ENCODE measurements at places on chromosomes 3 and 15. TPM values are rescaled to one million over a fixed set of nuclear protein-coding genes. Genes with fewer than 3 reads are reported as not detected.

MYH15 gene
- 0.59 TPM for total RNA-seq

GRCh38 chr3:99575683-99576082, 62.7 kb upstream of the COL8A1 start:
- H3K36me3 ChIP-seq: no peaks in the 10 kb centered on the region
- H3K27me3 ChIP-seq: no peaks in the 10 kb centered on the region
- DNase-seq: no peak

ESYT3 gene
- 2.6 TPM for total RNA-seq

- no peak for DNase-seq
- H3K36me3 ChIP-seq: no peaks in the 10 kb centered on the region
- no peaks in the 10 kb centered on the region for H3K27me3 ChIP-seq
- H3K4me1 ChIP-seq: no peaks in the 10 kb centered on the region
- no peak overlapping the region for H3K4me3 ChIP-seq
- no peak overlapping the region for H3K27ac ChIP-seq
These were observed 293.8 kb downstream of the ROBO1 start for GRCh38 chr3:79473993-79474392.

DNA sequence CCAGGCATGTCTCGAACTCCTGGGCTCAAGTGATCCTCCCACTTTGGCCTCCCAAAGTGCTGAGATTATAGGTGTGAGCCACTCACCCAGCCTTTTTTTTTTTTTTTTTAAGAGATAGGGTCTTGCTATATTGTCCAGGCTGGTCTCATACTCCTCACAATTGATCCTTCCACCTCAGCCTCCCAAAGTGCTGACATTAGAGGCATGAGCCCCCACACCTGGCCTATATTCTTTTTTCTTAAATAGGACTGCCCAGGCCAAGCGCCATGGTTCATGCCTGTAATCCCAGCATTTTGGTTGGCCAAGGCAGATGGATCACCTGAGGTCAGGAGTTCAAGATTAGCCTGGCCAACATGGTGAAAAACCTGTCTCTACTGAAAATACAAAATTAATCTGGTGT, 12.5 kb downstream of the NR1I2 start:
- H3K36me3 ChIP-seq: no peaks in the 10 kb centered on the region
- H3K4me1 ChIP-seq: peaks cover 4% of the 10 kb centered on the region
- no peaks in the 10 kb centered on the region for H3K27me3 ChIP-seq
- no peak for DNase-seq
- H3K27ac ChIP-seq: no peak overlapping the region
- no peak overlapping the region for H3K4me3 ChIP-seq

DNA sequence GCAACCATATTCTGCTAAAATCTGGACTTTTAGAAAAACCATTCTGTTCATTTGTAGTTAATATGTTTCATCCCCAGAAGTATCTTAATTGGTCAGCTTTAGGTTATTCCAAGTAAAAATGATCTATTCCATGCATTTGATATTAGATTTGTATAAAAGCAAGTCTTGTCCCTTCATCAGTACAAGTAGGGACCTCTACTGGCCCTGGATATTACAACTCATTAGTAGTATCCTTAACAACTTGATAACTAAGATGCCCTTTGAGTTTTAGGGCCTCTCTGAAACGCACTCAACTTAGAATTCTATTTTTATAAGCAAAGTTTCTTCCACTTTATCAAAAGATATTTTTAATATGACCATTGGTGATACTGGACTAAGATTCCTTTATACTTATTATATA, 25.3 kb upstream of the SELENOT start:
- peaks cover 52% of the 10 kb centered on the region for H3K36me3 ChIP-seq
- H3K4me3 ChIP-seq: no peak overlapping the region
- no peaks in the 10 kb centered on the region for H3K27me3 ChIP-seq
- no peaks in the 10 kb centered on the region for H3K4me1 ChIP-seq
- no peak overlapping the region for H3K27ac ChIP-seq
- DNase-seq: no peak

XYLB gene
- 1.4 TPM for total RNA-seq

GRCh38 chr3:57918123-57918837, 89.9 kb upstream of the FLNB start:
- peaks cover 18% of the 10 kb centered on the region for H3K36me3 ChIP-seq
- peak; percentile 89 for DNase-seq
- H3K4me1 ChIP-seq: peaks cover 5% of the 10 kb centered on the region
- H3K4me3 ChIP-seq: no peak overlapping the region

- H3K4me3 ChIP-seq: no peak overlapping the region
- peaks cover 5% of the 10 kb centered on the region for H3K27me3 ChIP-seq
- DNase-seq: peak; percentile 78
These were observed 19.8 kb downstream of the CYP19A1 start for GRCh38 chr15:51318382-51319150.

GRCh38 chr3:115330430-115330829, 183.3 kb upstream of the ZBTB20 start:
- peak; percentile 75 for DNase-seq
- peak overlapping the region; percentile 34 for H3K27ac ChIP-seq
- peaks cover 9% of the 10 kb centered on the region for H3K4me1 ChIP-seq
- no peak overlapping the region for H3K4me3 ChIP-seq
- H3K36me3 ChIP-seq: no peaks in the 10 kb centered on the region

DNA sequence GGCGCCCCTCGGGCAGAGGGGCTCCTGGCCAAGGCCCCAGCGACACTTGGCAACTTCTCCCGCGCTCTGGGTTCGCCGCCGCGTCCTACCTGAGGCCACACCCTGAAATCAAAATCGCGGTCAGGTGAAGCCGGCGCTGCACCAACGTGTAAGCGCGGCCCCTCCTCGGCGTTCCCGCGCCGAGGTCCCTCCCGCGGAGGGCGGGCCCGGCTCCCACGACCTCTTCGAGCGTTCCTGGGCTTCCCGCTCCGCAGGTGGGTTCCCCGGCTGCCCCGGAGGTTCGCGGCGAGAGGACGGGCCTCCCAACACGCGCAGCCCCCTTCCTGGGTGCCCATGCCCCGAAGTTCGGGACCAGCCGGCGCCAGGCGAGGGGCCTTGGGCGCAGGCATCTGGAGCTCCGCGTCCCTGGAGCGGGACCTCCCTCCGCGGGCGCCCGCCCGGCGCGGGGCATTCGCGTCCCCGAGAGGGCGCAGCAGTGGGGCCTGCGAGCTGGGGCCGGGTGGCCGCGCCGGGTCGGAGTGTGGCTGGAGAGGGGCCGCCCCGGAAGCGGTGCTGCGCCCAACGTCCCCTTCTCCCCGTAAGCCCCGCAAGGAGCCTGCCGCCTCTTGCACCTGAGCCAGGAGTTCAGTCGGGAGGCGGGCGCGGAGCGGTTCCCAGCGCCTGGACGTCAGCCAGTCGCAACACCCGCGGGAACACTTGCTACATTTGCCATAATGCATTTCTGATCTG, 13.7 kb downstream of the PAK6 start:
- H3K36me3 ChIP-seq: no peaks in the 10 kb centered on the region
- DNase-seq: no peak
- no peak overlapping the region for H3K27ac ChIP-seq
- peak overlapping the region; percentile 43 for H3K4me3 ChIP-seq

DNA sequence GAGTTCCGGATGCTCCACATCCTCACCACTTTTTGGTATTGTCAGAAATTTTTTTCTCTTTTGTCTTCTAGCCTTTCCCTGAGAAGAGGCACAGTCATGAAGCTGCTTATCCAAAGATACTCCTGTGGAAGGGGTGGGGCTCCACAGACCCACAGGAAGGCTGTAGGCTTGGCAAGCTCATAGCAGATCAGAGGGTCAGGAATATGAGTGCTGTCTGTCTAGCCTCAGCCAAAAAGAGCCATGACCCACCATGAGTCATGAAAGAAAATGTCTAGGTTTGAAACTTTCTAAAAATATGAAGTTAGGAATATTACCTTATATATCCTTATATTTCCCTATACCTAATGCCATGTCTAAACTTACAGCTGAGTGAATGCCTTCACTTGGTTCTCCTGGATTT, 118.2 kb upstream of the THBS1 start:
- peak; percentile 80 for DNase-seq
- no peaks in the 10 kb centered on the region for H3K36me3 ChIP-seq
- peaks cover 7% of the 10 kb centered on the region for H3K4me1 ChIP-seq
- no peaks in the 10 kb centered on the region for H3K27me3 ChIP-seq
- H3K4me3 ChIP-seq: no peak overlapping the region
- peak overlapping the region; percentile 25 for H3K27ac ChIP-seq

- DNase-seq: peak; percentile 59
- no peaks in the 10 kb centered on the region for H3K27me3 ChIP-seq
- peak overlapping the region; percentile 10 for H3K27ac ChIP-seq
These were observed 46.5 kb downstream of the PTPN9 start for GRCh38 chr15:75532413-75533250.

DNA sequence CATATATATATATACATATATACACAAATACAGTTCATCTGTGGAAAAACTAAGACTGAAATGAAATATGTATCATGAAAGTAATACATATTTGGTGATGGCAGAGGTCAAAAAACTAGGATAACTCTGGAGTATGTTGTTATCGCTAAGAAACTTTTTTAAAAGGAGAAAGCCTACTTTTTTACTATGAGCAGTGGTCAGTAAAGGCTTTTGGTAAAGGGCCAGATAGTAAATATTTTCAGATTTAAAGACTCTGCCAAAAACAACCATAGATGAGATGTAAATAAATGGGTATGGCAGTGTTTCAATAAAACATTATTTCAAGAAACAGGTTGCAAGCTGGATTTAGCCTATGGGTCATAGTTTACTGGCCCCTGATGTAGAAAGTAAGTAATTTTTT, 93.8 kb upstream of the TGFBR2 start:
- no peak overlapping the region for H3K27ac ChIP-seq
- no peak for DNase-seq
- H3K4me3 ChIP-seq: no peak overlapping the region
- peaks cover 9% of the 10 kb centered on the region for H3K4me1 ChIP-seq

GRCh38 chr3:16313886-16314645, 49.1 kb downstream of the OXNAD1 start:
- H3K4me1 ChIP-seq: peaks cover 4% of the 10 kb centered on the region
- H3K27ac ChIP-seq: no peak overlapping the region
- DNase-seq: no peak
- peaks cover 20% of the 10 kb centered on the region for H3K36me3 ChIP-seq
- H3K4me3 ChIP-seq: no peak overlapping the region

DNA sequence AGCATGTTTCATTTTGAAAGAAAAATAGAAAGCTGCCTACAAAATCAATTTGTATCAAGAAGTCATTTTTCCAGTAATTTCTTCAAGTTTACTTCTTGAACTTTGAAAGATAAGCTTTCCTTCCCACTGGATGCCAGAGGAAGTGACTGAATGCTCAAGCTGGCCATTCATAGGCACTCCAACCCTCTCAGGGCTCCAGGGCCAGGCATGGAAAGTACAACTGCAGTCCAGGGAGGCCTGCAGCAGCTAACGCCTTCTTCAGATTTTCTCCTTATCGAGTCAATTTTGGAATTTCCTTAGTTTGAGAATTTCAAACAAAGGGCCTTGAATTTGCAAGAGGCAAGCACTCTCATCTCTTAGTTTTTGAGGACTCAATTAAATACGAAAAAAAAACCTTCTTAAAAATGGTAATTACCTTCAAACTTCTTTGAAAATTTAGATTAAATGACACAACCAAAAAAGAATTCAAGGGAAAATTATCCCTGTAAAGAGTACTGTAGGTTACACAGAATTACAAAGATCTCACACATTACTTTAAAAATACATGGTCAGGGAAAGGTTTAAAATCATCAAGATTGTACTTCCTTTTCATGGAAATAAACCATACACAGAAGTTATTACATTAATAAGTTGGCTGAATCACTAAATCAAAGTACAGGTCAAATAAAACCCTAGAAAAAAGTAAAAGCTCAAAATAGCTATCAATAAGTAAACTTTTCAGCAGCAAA, 2.5 kb downstream of the UBP1 start:
- peak; percentile 67 for DNase-seq
- H3K27me3 ChIP-seq: no peaks in the 10 kb centered on the region
- H3K36me3 ChIP-seq: no peaks in the 10 kb centered on the region
- peak overlapping the region; percentile 81 for H3K27ac ChIP-seq
- H3K4me1 ChIP-seq: peaks cover 14% of the 10 kb centered on the region

DNA sequence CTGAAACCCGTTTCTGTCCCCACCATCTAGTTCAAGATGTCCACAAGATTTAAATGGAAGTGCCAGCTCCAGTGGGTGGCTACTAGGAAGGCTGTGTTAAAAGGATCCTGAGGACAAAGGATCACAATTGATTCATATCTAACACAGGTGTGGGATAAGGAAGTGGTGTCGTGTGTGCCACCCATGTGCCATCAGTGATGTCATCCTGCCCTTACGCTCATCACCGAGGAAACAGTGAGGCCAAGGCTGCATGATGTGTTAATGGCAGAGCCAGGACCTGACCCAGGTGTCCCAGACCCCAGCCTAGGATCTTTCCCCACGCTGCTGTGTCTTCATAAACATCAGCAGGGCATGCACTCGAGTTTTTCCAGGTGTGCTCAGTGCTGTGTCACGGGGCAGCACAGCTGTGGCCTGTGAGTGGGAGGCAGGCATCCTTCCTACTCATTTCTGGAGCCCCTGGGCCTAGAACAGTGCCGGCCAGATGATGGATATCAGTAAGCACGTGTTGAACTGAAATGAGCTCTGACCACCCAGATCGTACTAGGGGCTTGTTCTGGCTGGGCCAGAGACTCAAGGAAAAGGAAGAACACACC, 10.6 kb upstream of the TGM5 start:
- peaks cover 25% of the 10 kb centered on the region for H3K27me3 ChIP-seq
- H3K4me1 ChIP-seq: no peaks in the 10 kb centered on the region
- H3K4me3 ChIP-seq: no peak overlapping the region
- no peak overlapping the region for H3K27ac ChIP-seq
- no peaks in the 10 kb centered on the region for H3K36me3 ChIP-seq

- no peaks in the 10 kb centered on the region for H3K36me3 ChIP-seq
- no peak overlapping the region for H3K4me3 ChIP-seq
- peaks cover 17% of the 10 kb centered on the region for H3K4me1 ChIP-seq
- H3K27ac ChIP-seq: no peak overlapping the region
- DNase-seq: peak; percentile 27
- no peaks in the 10 kb centered on the region for H3K27me3 ChIP-seq
These were observed 183.7 kb upstream of the LMCD1 start for GRCh38 chr3:8317661-8318649.

FAM81A gene
- total RNA-seq: 0.94 TPM

DNA sequence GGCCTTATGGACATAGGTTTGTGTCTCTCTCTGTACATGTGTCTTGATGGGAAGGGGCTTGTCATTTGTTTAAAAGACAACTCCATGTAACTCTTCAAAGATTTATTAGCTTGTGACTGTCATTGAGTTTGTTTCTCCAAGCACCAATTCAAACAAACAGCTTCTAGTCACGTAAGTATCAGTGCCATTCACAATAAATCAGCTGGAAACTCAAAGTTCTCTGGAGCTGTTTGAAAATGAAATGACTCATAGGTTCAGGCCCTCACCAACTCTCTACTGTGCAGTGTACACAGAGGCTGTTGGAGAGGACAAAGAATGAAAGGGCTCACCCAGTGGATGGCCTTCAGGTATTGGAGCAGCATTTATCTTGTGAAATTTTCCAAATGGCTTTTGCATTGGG, 476.3 kb downstream of the AGBL1 start:
- DNase-seq: peak; percentile 23
- H3K4me1 ChIP-seq: no peaks in the 10 kb centered on the region
- no peak overlapping the region for H3K4me3 ChIP-seq
- H3K27me3 ChIP-seq: no peaks in the 10 kb centered on the region
- no peak overlapping the region for H3K27ac ChIP-seq
- H3K36me3 ChIP-seq: no peaks in the 10 kb centered on the region

PLAAT1 gene
- total RNA-seq: 3.9 TPM

All from astrocyte (in vitro differentiated cells and primary cell).